Activated CD4-positive, CD25-positive, alpha-beta regulatory T cell treated with anti-CD3 and anti-CD28 coated beads, Interleukin-2, amount 50 U/mL, for 24 hours (primary cell): ENCODE measurements at places on chromosomes 11 and 22.

GRCh38 chr22:27323661-27324060, 477.9 kb downstream of the MN1 start:
- no peak for ATAC-seq

DNA sequence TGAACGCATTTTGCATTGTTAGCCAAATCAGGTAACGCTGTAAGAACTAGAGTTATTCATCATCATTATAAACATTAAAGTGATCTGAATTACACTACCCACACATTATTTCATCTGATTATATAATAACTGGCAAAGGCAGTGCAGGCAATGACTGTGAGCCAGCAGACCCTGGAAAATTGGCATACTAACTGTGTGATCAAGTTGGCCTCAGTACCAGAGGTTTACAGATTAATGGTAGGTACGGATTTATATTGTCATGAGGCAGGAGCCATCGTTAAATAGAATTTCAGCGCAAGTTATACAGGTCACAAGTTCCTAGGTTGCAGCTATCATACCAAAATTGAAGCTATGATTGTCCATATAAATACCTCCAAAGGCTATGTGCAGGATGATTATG, 225.4 kb downstream of the CNTN5 start:
- ATAC-seq: no peak

DNA sequence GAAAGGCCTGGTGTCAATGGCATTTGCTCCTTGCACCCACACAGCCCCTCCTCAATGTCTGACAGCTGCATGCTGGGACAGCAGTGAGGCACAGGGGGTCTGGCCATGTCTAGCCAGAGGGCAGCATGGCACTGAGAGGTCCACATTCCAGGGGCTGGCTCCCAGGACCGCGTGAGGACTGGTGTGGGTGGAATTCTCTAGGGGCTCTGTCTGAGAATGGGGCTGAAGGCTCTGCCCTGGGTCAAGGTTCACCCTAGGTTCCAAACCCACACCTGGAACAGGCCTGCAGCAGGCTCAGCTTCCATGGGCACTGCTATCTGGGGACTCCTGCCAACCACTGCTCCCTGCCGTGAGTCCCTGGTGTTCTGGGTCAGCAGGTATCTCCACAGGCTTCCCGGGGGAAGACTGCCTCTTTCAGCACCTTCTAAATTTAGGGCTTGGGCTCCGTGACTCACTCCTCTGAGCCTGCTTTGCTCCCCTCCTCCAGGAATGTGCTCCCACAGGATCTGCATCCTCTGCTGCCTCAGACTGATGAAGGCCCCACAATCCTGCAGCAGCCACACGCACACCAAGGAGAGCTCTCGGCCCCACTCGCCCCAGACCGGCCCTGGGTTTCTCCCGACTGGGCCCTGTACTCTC, 4.2 kb downstream of the STARD10 start:
- ATAC-seq: no peak

DNA sequence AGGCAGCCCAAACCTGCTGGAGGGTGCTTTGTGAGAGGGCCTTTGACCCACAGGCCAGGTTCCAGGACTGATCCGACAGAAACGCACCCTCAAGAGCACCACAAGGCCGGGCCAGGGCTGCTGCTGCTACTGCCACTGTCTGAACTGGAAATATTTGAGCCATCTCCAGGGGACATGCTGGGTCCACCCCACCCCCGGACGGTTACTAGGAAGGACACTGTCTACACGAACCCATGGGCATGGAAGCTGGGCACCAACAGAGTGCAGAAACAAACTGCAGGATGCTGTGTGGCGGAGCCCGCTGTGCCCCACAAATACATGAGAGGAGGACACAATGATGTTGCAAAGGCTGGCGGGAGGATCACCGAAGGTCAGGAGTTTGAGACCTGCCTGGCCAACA, 283.7 kb downstream of the CTTN start:
- no peak for ATAC-seq

- no peak for ATAC-seq
These were observed 4.0 kb downstream of the STIM1 start for GRCh38 chr11:3859373-3859881.

DNA sequence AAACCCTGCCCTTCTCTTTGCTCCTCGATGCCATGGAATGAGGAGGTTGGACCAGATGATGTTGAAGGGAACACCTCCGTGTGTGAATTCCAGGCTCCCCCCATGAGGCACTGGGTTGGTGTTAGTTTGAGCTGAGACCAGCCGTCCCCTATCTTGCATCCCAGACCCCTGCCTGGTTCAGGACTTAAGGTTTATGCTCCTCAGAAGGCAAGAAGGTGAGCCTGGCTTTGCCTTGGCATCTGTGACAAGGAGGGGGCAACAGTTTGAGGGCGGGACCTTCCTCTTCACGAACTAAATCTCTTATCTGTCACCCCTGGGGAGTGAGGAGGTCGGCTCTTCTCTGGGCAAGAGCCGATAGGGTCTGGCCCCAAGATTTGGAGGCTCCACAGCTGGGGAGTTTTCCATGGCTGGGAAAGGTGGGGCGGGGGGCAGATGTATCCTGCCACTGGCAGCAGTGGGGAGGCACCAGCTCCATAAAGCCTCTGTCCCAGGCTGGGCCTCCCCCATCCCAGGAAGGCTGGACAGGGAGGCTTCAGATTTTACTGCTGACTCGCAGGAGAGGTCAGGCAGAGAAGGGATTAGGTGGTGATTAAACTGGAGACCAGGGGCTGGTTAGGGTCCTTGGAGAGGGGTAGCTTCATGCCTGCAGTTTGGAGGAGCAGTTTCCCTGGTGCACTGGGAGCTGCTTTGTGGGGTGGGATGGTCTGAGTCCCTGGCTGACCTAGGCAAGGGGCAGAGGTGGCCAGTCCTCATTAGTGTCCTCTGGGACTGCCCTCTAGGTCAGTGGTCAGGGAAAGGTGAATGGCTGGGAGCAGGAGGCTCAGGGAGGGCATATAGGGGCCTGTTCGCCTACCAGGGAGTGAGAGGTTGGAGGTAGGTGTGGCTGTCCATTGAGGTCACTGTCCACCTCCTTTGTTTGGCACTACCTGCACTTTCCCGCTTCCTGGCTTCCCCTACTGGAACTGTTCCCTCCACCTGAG, 1.1 kb downstream of the SEC14L2 start:
- ATAC-seq: no peak

GRCh38 chr11:76768088-76768908, 14.9 kb upstream of the TSKU start:
- ATAC-seq: no peak

DNA sequence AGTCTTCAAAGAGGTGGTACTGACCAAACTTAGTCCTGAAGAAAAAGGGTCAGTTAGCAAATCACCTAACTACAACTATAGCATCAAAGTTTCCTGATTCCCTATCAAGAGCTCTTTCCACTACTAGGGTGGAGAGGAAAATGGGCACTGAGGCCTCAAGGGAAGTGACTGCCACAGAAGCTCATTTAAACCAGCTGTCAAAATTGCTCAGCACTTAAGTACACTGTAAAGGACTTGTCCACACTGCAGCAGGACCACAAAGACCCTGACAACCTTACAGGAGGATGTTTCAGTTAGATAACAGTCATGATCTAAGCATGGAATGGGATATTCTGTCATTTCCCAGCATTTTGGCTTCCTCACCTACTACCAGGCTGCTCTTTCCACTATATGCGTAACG, 33.0 kb downstream of the FAM168A start:
- ATAC-seq: no peak

DNA sequence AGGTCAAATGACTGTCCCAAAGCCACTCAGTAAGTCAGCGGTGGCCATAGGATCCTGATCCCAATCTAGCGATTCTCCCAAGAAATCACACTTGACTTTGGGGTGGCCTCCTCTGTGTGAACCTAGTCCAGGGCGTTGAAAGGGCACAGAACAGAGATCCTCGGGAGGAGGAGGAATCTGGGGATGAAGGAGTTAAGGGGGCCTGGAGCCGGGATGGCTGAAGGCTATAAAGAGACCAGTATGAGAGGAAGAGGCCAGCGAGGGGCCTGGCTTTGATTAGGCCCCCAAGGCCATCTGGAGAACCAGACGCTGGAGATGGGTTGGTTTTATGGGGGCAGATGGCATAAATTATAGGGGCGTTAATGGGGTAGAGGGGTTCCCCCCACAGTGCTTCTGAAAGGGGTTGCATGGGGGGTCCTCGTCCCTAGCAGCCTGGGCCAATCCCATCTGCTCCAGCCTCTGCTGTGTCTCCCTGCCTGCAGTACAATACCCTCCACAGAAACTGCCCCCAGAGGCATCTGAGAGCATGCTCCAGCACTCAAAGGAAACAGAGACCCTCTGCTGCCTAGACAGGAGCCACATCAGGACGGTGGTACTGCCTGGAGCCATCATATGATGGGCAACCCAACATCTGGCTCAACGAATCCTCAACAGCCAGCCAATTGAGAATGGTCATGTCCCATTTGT, 35.2 kb upstream of the TRIM29 start:
- no peak for ATAC-seq

DNA sequence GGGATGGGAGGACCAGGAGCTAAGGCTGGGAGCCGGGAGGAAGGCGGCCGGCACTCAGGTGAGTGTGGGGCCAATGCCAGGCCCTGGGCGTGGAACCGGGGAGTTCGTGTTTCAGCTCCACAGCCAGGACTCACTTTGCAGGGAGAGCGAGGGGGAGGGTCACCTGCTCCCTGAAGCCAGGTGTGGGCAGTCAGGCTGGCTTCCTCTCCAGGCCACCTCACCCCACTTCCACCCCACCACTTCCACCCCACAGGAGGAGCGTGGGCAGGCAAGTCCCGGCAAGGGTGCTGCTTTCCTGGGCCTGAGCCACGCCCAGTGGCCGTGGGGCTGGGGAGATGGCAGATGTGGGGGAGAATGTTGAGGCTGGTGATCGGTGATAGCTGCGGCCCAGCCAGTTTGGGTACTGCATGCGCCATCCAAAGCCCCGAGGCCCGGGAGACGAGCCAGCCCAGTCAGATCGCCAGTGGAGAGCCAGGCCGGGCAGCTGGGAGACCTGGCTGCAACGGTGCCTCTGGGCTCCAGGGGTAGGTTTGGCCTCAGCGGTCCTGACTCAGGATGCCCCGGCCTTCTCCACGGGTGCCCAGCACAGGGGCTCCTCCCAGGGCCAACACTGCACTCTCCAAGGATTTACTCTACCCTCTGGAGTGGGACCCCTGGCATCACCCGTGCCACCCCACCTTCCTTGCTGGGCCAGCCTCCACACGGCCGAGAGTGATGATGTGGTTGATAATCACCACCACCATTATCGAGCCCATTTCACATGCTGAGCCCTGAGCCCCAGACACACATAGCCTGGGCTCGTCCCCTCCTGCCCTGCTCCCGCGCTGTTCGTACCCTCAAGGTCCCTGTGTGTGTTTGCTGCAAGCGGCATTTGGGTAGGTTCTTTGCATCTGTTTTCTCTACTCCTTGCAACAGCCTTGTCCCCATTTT, 93.8 kb downstream of the WNT7B start:
- ATAC-seq: no peak

GRCh38 chr11:294780-295179, 4.5 kb downstream of the IFITM5 start:
- no peak for ATAC-seq
